ENCODE measurements at places on chromosomes 2 and 18. TPM values are rescaled to one million over a fixed set of nuclear protein-coding genes. Genes with fewer than 3 reads are reported as not detected.

Gene C2orf80
- total RNA-seq = not detected

Gene NPHP1
- 1.3 TPM for total RNA-seq

Gene SEPTIN10
- total RNA-seq = 46.5 TPM

GRCh38 chr18:36446059-36446458 lies 148.5 kb downstream of the FHOD3 start:
- H3K4me3 ChIP-seq = no peak overlapping the region
- no peaks in the 10 kb centered on the region for H3K36me3 ChIP-seq
- H3K4me1 ChIP-seq = peaks cover 11% of the 10 kb centered on the region
- H3K27ac ChIP-seq = no peak overlapping the region
- DNase-seq = no peak

DNA sequence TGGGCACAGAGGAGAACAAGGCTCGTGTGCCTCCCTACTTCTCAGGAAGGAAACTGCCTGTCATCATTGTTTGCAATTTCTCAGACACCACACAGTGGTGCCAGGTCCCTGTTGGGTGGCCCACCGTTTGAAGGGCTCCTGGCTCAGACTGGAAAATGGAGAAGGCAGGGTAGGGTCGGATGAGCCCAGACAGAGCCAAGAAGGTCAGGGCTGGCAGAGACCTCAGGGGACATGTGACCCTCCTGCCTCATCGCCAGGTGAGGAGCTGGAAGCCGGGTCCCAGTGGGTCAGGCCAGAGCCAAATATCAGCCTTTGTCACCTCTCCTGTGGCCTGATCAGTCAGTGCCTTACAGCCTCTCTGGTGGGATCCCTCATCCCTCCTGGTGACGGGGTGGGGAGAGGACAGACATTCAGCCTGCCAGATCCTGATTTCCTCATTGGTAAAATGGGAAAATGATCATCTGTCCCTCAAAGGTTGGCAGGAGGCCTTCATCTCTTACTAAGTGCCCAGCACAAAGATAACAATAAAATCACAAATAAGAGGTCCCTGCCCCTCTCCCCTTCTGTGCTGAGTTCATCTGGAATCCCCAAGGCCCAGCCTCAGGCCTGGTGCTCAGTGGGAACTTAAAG lies 117.6 kb downstream of the CAPN13 start:
- DNase-seq = no peak
- H3K27me3 ChIP-seq = no peaks in the 10 kb centered on the region
- no peaks in the 10 kb centered on the region for H3K4me1 ChIP-seq
- H3K27ac ChIP-seq = peak overlapping the region; percentile 5
- no peaks in the 10 kb centered on the region for H3K36me3 ChIP-seq
- no peak overlapping the region for H3K4me3 ChIP-seq

- no peak for DNase-seq
Measured at GRCh38 chr2:157052685-157053224, 204.8 kb upstream of the GALNT5 start.

DNA sequence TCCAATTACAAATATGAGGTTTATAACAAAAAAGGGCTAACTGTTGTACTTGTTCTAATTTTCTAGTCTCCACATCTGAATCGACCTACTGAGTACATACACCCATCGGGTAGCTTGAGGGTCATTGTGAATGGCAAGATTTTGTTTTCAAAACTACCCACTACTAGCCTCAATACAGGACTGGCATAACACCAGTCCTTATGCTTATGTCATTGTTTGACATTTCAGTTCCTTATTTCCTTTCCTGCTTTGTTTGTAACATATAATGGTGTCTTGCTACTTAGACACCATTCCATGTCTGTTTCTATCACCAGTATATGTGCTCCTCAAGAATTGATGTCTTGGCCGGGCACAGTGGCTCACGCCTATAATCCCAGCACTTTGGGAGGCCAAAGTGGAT lies 86.0 kb downstream of the EPHA4 start:
- H3K36me3 ChIP-seq = no peaks in the 10 kb centered on the region
- no peak for DNase-seq
- H3K27me3 ChIP-seq = no peaks in the 10 kb centered on the region
- no peaks in the 10 kb centered on the region for H3K4me1 ChIP-seq
- no peak overlapping the region for H3K27ac ChIP-seq

- no peaks in the 10 kb centered on the region for H3K27me3 ChIP-seq
- no peaks in the 10 kb centered on the region for H3K36me3 ChIP-seq
- no peaks in the 10 kb centered on the region for H3K4me1 ChIP-seq
Measured at GRCh38 chr18:50633992-50634391, 74.1 kb downstream of the MAPK4 start.

GRCh38 chr18:2794159-2794558 lies 52.6 kb upstream of the EMILIN2 start:
- DNase-seq = no peak
- H3K4me1 ChIP-seq = no peaks in the 10 kb centered on the region
- H3K4me3 ChIP-seq = no peak overlapping the region
- H3K36me3 ChIP-seq = peaks cover 12% of the 10 kb centered on the region
- H3K27ac ChIP-seq = no peak overlapping the region

DNA sequence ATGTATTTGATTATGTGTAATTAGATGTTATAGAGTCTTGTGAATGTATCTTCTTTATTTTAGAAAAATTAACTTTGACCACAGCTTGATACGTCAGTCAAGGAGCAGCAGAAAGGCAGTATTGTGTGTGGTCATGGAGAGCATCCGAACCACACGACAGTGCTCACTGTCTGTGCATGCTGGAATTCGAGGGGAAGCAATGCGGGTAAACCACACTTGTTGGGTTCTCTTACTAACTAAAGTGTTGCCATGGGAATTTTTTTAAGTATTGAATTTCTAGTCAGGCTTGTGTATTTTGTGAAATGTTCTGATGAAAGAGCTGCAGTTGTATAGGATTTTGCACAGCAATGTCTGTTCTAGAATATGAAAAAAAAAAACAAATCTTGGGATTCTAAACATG lies 4.8 kb downstream of the PJVK start:
- no peaks in the 10 kb centered on the region for H3K36me3 ChIP-seq
- H3K27me3 ChIP-seq = no peaks in the 10 kb centered on the region
- H3K4me1 ChIP-seq = peaks cover 9% of the 10 kb centered on the region
- DNase-seq = no peak
- no peak overlapping the region for H3K27ac ChIP-seq

GRCh38 chr2:44956843-44957242 lies 15.3 kb downstream of the SIX3 start:
- H3K4me3 ChIP-seq = no peak overlapping the region
- no peaks in the 10 kb centered on the region for H3K36me3 ChIP-seq
- H3K27ac ChIP-seq = no peak overlapping the region
- no peak for DNase-seq

GRCh38 chr18:36942264-36942663 lies 113.3 kb downstream of the KIAA1328 start:
- no peak overlapping the region for H3K27ac ChIP-seq
- no peaks in the 10 kb centered on the region for H3K27me3 ChIP-seq
- no peaks in the 10 kb centered on the region for H3K36me3 ChIP-seq
- no peak overlapping the region for H3K4me3 ChIP-seq
